GM06990 (cell line): ENCODE measurements at places on chromosomes 16 and 17.
A peak's percentile ranks its signal among the peaks of the same experiment; 100 is the strongest.

GRCh38 chr17:9002227-9002605 is 19.1 kb upstream of the NTN1 start:
- DNase-seq: no peak

DNA sequence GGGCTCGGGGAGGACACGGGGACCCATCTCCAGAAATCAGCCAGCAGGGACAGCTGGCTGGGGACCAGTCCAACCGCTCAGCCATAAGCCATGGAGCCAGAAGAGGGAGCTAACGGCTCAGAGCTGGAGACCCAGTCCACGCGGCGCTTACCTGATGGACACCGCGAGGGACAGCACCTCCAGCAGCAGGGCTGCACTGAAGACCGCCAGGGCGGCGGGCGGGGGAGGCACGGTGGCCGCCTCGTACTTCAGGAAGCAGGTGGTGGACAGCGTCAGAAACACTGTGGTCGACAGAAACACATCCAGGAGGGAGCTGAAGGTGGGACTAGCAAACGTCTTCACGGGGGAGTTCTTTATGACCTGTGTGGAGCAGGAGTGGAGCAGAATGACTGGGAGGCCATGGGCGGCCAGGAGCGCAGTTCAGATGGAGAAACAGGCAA is 102.6 kb upstream of the CREBBP start:
- no peak for DNase-seq

GRCh38 chr17:16215002-16215272 is 397 bp downstream of the NCOR1 start:
- DNase-seq: peak; percentile 78

DNA sequence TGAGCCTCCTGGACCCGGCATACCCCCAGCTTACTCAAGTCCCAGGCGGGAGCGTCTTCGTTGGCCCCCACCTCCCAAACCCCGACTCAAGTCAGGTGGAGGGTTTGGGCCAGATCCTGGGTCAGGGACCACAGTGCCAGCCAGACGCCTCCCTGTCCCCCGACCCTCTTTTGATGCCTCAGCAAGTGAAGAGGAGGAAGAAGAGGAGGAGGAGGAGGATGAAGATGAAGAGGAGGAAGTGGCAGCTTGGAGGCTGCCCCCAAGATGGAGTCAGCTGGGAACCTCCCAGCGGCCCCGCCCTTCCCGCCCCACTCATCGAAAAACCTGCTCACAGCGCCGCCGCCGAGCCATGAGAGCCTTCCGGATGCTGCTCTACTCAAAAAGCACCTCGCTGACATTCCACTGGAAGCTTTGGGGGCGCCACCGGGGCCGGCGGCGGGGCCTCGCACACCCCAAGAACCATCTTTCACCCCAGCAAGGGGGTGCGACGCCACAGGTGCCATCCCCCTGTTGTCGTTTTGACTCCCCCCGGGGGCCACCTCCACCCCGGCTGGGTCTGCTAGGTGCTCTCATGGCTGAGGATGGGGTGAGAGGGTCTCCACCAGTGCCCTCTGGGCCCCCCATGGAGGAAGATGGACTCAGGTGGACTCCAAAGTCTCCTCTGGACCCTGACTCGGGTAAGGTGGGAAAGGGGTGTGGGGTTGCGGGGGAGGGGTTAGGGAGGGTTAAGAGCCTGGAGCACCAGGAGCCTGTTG is 1.6 kb downstream of the SENP3 start:
- DNase-seq: no peak

DNA sequence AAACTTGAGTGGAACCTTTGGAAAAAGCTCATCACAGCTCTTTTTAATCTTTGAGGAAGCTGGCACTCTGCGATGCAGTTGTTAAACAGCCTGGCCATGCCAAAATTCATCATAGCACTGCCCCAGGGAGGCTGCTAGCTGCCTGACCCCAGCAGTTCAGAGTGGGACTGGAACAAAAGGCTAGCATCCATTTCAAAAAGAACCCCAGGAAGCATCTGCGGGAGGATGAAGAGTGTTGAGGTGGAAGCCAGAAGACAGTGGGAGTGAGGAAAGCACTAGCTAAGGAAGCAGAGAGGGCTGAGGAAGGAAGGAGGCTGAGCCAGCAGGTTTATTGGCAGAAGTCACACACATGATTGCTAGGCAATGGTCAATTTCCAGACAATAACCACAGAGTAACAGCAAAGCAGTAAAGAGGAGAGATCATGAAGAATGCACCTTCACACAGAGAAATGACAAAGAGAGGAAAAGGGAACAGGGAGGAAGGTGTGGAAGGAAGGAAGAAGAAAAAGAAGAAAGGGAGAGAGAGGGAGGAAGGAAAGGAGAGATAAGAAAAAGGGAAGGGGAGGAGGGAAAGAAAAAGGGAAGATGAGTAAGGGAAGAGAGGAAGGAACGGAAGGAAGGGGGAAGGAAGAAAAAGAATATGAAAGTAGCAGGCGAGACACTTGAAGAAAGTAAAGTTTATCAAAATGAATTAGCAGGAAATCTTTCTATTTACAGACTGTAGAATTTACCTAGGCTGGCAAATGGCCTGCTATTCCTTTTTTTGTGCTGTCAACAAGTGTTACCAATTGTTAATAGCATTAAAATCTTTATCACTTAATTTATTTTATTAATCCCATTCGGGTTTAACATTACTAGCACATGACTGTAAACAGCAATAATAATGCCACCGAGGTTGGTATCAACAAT is 270.0 kb upstream of the PSMD7 start:
- no peak for DNase-seq

DNA sequence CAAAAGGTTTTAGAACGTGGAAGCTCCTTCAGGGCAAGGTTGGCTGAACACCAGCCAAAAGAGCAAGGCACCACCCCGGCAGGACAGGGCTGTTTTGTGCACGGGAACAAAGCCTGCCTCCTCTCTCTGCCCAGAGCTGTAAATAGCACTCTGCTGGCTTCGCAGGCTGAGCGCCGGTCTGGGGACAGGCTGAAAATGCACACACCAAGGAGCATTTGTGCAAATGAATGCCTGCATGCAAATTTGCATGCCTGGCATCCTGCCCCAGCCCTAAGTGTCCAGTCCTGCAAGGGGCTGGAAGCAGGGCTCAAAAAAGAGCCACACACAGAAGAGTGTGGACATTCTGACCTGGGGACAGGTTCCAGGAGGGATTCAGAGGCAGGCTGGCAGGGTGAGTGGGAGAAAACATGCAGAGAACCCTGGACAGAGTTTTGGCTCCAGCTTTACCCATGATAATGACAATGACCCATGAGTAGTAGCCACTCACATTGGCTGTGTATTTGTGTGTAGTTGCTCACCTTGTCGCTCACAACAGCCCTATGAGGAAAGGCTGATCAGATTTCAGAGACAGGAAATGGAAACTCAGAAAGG is 11.7 kb downstream of the ABAT start:
- no peak for DNase-seq

DNA sequence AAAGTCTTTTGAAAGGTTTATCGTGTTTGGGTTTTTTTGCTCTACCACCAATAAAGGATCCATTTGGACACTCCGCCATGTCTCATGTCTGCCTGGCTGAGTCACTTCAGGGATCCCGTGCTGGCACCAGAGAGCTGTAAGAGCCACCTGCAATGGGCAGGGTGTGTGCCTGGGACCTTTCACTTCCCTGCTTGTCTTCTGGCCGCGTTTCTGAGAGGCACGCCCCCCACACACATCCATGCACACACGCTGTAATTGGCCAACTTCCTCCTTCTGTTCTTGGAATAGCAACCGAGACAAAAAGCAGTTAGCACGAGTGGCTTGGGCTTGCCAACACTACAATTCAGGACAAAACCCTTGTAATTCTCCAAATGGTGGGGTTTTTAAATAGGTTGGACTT is 9.8 kb upstream of the SOST start:
- no peak for DNase-seq

DNA sequence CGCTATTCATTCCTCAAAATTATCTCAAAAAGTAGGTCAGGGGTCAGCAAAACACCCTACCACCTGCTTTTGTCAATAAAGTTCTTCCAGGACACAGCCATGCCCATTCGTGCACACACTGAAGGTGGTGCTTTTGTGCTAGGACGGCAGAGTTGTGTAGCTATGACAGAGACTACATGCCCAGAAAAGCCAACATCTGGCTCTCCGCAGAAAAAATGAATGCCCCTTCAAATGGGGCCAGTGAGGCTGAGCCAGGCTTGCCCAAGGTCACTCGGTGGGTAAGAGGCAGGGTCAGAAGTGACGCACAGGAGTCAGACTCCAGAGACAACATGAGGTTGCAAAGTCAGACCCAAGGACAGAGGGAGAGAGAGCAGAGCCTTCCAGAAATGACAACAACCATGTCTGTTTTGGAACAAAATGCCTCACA is 200.1 kb downstream of the XYLT1 start:
- no peak for DNase-seq
